ENCODE measurements at places on chromosomes 7 and 10.

GRCh38 chr10:51964630-51965029 lies 265.2 kb upstream of the CSTF2T start:
- no peak for DNase-seq

- no peak for DNase-seq
These were observed 1.3 kb downstream of the C10orf95 start for GRCh38 chr10:102450124-102450373.

DNA sequence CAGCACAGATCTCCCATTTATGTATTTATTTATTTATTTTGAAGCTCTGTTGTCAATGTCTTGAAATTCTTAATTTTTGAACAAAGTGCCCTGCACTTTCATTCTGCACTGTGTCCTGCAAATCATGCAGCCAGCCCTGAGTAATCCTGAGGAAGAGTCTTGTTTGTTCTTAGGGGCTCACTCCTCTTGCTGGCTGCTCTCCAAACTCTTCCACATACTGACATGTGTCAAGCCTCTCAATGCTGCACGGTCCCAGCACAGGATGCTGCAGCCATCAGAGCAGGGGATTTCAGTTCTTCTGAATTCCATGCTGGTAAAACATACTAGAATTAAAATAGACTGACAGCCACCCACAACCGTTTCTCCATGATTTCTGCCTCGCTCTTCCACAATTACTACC lies 207.2 kb downstream of the PARD3 start:
- no peak for DNase-seq

DNA sequence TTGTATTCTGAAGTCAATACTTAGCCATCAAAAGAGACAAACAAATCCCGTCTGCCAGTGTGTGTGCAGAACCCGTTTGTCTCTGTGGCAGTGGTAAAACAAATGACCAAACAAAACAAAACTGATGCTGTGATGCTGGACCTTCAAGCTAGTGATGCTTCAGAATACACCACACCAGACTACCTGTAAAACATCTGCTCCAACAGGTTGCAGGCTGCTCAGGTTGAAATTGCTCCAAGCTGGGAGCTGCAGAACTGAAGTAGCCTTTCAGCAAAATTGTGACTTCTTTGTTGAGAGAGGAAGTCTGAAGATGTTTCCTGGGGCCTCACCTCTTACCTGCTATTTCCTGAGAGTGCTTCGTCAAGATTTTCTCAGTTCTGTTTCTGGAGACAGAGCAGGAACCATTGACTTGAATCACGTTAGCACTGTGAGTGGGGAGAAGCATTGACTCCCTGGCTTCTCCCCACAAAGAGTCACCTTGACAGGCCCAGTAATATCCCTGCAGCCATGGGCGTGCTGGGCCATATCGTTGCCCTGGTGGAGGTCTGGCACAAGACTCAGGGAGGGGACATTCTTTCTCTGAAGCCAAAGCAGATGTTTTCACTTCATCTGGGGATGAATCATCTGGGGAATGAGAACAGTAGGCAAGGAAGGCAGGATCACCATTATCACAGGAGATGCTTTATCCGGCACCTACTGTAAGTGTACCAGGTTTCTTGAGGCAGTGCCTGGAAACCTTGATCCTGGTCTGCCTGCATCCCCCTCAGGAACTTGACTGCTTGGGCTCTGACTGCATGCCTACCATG lies 80.2 kb downstream of the RBM20 start:
- DNase-seq = no peak

- no peak for DNase-seq
These were observed 268.3 kb upstream of the SHH start for GRCh38 chr7:156080596-156080995.

- DNase-seq = no peak
These were observed 20.8 kb downstream of the PPP1R9A start for GRCh38 chr7:94928168-94928707.

GRCh38 chr7:122306320-122307227 lies 2.0 kb upstream of the FEZF1 start:
- no peak for DNase-seq

DNA sequence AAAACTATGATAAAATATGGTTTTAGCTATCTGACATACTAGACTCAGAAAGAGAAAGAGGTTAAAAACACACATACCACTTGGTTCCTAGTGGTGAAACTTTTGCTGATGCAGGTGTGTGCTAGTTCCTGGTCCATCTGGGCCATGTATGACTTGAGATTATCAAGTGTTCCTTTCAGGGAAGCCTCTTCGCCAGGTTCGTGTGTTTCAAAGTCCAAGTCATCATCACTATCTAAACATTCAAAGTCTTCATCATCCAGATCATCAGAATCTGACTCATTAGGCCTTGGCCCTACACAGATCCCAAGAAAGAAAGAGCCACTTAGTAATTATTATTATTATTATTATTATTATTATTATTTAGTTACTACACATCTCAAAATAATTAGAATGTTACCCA lies 26.4 kb downstream of the NUDT13 start:
- DNase-seq = no peak

GRCh38 chr7:141074162-141074991 lies 513 bp downstream of the TMEM178B start:
- no peak for DNase-seq

- DNase-seq = no peak
These were observed 347.5 kb downstream of the GRID1 start for GRCh38 chr10:86019141-86019540.

DNA sequence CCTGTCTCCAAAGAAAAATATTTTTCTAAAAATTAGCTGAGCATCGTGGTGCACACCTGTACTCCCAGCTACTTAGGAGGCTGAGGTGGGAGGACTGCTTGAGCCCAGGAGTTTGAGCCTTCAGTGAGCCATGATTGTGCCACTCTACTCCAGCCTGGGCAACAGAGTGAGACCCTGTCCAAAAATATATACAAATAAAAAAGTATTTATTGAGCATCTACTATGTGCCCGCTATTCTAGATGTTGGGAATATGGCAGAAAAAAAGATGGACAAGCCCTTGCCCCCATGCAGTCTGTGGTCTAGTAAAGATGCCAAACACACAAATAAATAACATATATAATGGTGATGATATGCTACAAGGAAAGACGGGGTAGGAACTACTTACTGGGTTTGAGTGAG lies 4.3 kb upstream of the STX1A start:
- DNase-seq = no peak

DNA sequence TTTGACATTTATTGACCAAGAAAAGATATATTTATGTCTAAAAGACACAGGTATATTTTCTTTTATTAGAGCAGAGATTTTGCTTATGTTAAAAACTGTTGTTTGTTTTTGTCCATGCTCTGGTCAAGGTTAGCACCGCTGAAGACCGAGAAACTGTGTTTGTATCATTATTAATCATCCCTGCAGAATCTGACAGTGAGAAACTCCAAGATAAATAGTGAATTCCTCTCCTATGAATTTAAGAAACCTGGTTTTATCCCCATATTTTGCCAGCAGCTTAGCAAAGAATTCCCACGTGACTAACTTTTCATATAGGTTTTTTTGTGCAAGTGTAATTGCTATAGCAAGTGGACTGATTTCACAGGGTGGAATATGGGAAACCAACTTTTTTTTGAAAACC lies 77.6 kb downstream of the FRMD4A start:
- DNase-seq = no peak

DNA sequence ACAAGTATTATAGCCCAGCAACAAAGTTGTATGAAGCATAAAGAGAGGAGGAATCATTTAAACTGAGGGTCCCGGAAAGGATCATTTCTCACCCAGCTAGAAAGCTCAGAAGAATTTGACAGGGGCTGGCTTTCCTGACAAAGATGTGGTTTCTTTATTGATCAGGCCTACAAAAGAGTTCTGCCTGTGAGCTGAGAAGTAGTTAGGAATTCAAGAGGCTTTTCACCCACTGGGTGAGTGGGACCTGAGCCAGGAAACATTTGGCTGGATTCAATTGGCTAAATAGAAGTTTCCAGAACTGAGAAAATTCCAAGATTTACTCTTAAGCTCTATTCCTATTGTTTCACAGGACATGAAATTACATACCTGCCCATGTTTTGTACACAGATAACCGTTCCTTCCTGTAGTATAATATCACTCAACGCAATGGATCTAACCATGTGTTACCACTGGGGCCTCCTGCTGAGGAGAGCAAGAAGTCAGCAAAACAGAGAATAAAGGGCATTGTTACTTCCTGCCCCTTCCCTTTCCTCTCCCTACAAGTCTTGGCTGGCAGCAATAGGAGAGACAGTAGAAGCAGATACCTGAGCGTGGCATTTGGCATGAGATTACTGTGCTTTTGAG lies 53.9 kb upstream of the PAPSS2 start:
- DNase-seq = no peak

GRCh38 chr10:52198540-52198939 lies 115.5 kb upstream of the DKK1 start:
- no peak for DNase-seq

- no peak for DNase-seq
These were observed 23.4 kb downstream of the ACSM6 start for GRCh38 chr10:95217476-95217875.

DNA sequence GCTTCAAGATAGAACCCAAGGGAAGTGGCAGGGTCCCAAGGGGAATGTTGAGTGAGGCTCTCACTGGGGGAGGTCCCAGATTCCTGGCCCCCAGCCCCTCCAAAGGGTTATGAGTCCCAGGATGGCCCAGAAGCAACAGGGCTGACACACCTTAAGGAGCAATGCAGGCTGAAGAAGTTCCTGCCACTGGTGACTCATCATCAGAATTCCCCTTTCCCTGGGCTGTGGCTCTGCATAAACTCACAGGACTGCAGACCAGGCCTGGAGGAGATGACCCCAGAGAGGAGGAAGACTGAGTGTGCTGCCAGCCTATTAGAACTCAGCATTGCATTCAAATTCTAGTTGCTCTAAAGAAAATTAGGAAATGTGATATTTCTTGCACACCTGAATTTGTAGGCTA lies 126.7 kb downstream of the DPP6 start:
- no peak for DNase-seq

- DNase-seq = no peak
These were observed 701.6 kb upstream of the ANKRD30A start for GRCh38 chr10:36423821-36424248.

GRCh38 chr10:83617692-83618545 lies 521.4 kb upstream of the GHITM start:
- no peak for DNase-seq

GRCh38 chr7:2381227-2381626 lies 22.2 kb upstream of the CHST12 start:
- DNase-seq = no peak

GRCh38 chr10:44944354-44944753 lies 15.2 kb upstream of the RASSF4 start:
- no peak for DNase-seq
